ENCODE measurements at places on chromosomes 4 and X.

DNA sequence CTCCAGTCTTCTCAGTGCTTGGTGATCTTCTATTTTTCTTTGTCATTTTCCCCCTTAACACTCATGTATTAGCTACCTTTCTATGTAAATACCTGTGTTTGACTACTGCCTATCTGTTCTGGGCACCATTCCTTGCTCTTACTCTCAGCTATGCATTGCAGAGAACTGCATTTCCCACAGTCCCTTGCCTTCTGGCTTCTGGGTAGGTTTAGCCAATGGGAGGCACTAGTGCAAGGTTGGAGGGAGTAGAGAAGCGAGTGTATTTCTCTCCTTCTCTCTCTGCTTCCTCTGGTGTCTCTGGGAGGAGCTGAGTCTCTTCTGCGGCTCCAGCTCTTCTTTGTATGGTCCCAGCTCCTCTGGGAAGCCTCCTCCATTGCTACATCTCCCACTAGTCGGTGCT lies 50.5 kb downstream of the CWH43 start:
- H3K27ac ChIP-seq: no peak overlapping the region
- H3K36me3 ChIP-seq: no peaks in the 10 kb centered on the region
- DNase-seq: no peak
- H3K4me3 ChIP-seq: no peak overlapping the region

DNA sequence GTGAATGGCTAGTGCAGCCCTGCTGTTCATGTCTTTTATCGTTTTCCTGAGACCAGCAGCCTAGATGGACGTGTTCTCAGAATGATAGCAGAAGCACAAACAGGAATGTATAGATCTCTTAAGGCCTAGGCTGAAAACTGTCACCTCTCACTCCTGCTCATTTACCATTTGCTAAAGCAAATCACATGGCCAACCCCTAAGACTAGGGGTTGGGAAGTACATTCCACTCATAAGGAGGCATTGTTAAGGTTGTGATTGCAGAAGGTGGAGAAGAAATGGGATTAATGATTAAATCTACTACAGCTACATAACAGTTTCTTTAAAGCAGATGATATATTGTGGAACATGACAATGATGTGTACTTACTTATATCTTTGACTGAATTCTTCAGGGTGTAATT lies 536.8 kb upstream of the FTHL17 start:
- no peak overlapping the region for H3K4me3 ChIP-seq
- no peak for DNase-seq
- H3K27ac ChIP-seq: no peak overlapping the region
- H3K27me3 ChIP-seq: no peaks in the 10 kb centered on the region
- no peaks in the 10 kb centered on the region for H3K4me1 ChIP-seq
- no peaks in the 10 kb centered on the region for H3K36me3 ChIP-seq

DNA sequence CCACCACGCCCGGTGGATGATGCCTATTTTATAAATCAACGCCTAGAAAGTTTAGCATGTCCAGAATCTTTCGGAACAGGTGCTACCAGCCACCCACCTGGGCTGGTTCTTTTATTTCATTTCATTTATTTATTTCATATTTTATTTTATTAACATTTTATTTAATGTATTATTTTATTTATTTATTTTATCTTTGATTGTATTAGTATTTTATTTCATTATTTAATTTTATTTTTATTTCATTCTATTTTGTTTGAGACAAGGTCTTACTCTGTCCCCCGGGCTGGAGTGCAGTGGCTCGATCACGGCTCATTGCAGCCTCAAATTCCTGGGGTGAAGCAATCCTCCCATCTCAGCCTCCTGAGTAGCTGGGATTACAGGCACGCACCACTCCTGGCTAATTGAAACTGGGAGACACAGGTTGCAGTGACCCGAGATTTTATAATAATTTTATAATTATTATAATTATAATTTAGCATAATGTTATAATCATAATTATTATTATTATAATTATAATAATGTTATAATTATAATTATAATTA lies 187.2 kb downstream of the SHOX start:
- H3K27me3 ChIP-seq: no peaks in the 10 kb centered on the region
- no peak for DNase-seq
- no peak overlapping the region for H3K4me3 ChIP-seq
- no peaks in the 10 kb centered on the region for H3K36me3 ChIP-seq

DNA sequence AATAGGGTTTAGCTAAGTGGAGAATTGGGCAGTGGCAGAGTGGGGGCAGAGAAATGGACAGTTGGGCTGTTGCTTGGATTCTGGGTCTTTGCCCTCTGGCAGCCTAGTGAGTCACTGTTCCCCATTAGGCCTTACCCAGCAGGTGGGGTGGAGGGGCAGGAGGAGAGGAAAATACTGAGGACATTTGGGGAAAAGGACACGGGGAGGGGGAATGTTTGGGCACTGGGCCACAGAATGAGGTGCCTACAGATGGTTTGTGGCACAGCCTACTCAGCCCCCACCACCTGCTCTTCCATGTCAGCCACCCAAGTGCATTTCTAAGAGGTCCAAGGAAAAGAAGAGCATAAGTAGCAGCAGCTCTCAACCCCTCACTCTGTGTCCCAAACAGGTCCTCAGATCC lies 13.0 kb downstream of the SLC16A2 start:
- no peaks in the 10 kb centered on the region for H3K36me3 ChIP-seq
- no peaks in the 10 kb centered on the region for H3K4me1 ChIP-seq
- no peak for DNase-seq
- H3K27ac ChIP-seq: no peak overlapping the region

DNA sequence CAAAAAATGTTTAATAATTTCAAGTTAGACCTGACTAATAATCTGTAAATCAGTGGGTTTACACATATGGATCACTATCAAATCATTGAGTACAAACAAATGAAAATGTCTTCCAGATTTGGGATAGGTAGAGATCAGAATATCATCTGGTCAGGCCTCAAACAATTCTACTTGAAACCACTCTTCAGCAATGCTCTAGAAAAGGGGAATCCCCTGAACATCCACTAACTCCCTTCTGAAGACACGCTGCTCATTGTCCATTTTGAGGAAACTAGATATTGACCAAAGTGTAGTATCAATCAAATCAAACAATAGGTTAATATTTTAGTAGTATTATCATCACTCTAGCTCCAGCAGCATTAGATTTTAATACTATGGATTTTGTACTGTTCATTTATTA lies 46.3 kb downstream of the SULT1E1 start:
- no peak overlapping the region for H3K4me3 ChIP-seq
- no peak overlapping the region for H3K27ac ChIP-seq
- DNase-seq: no peak
- H3K4me1 ChIP-seq: peaks cover 8% of the 10 kb centered on the region
- H3K27me3 ChIP-seq: no peaks in the 10 kb centered on the region

DNA sequence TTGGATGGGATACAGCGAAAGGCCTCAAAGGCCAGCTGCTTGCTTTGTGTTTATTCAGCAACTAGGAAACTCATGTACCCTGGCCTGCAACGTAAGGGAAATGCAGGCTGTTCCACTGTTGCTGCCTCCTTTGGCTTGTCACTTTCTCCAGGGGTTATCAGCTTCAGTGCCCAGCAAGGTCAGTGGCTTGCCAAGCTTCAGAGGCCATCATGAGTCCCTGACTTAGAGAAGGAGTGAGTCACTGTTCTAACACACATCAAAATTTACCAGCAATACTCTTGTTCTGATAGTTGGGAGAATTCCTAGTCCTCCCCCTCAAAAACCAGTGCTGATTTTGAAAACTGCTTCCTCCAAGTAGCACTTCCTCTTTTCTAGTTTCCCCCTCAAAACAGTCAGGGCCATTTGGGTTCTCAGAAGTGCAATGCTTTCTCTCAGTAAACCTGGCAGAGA lies 250.8 kb downstream of the ARHGAP24 start:
- no peaks in the 10 kb centered on the region for H3K36me3 ChIP-seq
- no peaks in the 10 kb centered on the region for H3K27me3 ChIP-seq
- no peaks in the 10 kb centered on the region for H3K4me1 ChIP-seq

- H3K27ac ChIP-seq: no peak overlapping the region
- no peaks in the 10 kb centered on the region for H3K4me1 ChIP-seq
- DNase-seq: no peak
These were observed 9.1 kb downstream of the POU4F2 start for GRCh38 chr4:146647615-146648460.

GRCh38 chr4:166658585-166658984 lies 575.7 kb downstream of the SPOCK3 start:
- no peaks in the 10 kb centered on the region for H3K27me3 ChIP-seq
- H3K36me3 ChIP-seq: no peaks in the 10 kb centered on the region
- no peak for DNase-seq
- no peak overlapping the region for H3K27ac ChIP-seq

GRCh38 chr4:95560774-95561173 lies 12.0 kb upstream of the UNC5C start:
- no peak overlapping the region for H3K4me3 ChIP-seq
- no peaks in the 10 kb centered on the region for H3K27me3 ChIP-seq
- H3K4me1 ChIP-seq: no peaks in the 10 kb centered on the region
- DNase-seq: no peak
- no peak overlapping the region for H3K27ac ChIP-seq

GRCh38 chrX:153861733-153862310 lies 24.2 kb downstream of the L1CAM start:
- H3K27ac ChIP-seq: no peak overlapping the region
- no peak for DNase-seq
- H3K4me1 ChIP-seq: no peaks in the 10 kb centered on the region

DNA sequence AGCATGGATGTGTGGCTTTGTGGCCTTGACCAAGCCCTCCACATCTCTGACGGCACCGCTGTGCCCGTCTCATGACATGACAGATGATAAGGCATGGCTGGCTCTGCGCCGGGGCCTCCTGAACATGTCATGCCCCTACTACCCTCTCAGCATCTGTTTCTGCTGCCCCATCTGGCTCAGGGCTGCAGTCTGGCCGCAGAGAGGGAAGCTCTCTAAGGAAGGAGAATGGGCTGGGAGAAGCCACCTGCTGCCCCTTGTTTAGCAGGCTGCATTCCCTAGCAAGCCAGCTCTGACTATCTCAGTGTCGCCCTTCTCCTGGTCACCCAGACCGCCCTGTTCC lies 7.2 kb downstream of the ZNF185 start:
- no peak for DNase-seq
- H3K27ac ChIP-seq: no peak overlapping the region
- no peak overlapping the region for H3K4me3 ChIP-seq
- H3K36me3 ChIP-seq: no peaks in the 10 kb centered on the region
- peaks cover 9% of the 10 kb centered on the region for H3K27me3 ChIP-seq

DNA sequence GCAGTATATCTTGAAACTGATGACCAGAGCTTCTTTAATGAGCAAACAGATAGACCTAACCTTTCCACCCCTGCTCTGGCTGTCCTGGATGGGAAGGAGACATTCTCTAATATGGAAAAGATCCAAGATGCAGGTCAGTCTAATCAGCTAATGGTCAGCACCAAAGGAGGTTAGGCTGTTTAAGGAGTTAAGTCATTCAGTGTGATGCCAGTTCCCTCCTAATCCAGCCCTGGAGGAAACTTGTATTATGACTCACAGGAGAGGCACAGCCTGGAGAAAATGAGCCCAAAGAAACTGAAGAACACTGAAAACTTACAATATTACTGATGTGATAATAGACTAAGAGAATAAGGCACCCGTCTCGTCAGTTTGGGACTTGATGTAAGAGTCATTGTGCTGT lies 323.0 kb downstream of the HNRNPD start:
- no peaks in the 10 kb centered on the region for H3K36me3 ChIP-seq
- H3K4me1 ChIP-seq: no peaks in the 10 kb centered on the region
- H3K4me3 ChIP-seq: no peak overlapping the region
- H3K27me3 ChIP-seq: peaks cover 12% of the 10 kb centered on the region
- H3K27ac ChIP-seq: no peak overlapping the region
- no peak for DNase-seq

GRCh38 chr4:762211-763190 lies 56.9 kb downstream of the PCGF3 start:
- peaks cover 56% of the 10 kb centered on the region for H3K36me3 ChIP-seq
- H3K27me3 ChIP-seq: no peaks in the 10 kb centered on the region
- no peak overlapping the region for H3K4me3 ChIP-seq
- peak; percentile 58 for DNase-seq

DNA sequence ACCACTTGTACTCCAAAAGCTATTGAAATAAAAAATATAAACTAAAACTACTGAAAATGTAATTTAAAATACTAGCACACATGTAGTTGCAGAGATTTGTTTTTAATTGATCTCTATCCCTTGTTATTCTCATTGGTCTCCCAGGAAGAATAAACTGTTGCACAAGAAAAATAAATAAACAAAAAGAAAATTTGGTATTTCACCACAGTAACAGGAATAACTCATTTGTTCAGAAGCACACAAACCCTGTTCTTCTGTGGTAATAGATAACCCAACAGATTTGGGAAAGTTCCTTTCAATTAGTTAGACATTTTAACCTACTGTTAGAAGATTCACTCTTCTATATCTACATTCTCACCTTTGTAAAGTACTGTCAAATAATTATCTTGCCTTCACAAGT lies 70.9 kb upstream of the APOOL start:
- no peaks in the 10 kb centered on the region for H3K36me3 ChIP-seq
- no peak overlapping the region for H3K4me3 ChIP-seq

GRCh38 chr4:22192084-22192511 lies 243.5 kb upstream of the KCNIP4 start:
- H3K4me1 ChIP-seq: no peaks in the 10 kb centered on the region
- no peaks in the 10 kb centered on the region for H3K27me3 ChIP-seq
- H3K27ac ChIP-seq: no peak overlapping the region
- no peak overlapping the region for H3K4me3 ChIP-seq
- no peaks in the 10 kb centered on the region for H3K36me3 ChIP-seq

- no peak overlapping the region for H3K27ac ChIP-seq
- H3K4me1 ChIP-seq: no peaks in the 10 kb centered on the region
- no peak overlapping the region for H3K4me3 ChIP-seq
- H3K27me3 ChIP-seq: no peaks in the 10 kb centered on the region
- no peak for DNase-seq
These were observed 20.8 kb downstream of the FAM184B start for GRCh38 chr4:17760626-17761025.

GRCh38 chr4:7390906-7391636 lies 43.7 kb downstream of the PSAPL1 start:
- DNase-seq: no peak
- no peak overlapping the region for H3K27ac ChIP-seq

DNA sequence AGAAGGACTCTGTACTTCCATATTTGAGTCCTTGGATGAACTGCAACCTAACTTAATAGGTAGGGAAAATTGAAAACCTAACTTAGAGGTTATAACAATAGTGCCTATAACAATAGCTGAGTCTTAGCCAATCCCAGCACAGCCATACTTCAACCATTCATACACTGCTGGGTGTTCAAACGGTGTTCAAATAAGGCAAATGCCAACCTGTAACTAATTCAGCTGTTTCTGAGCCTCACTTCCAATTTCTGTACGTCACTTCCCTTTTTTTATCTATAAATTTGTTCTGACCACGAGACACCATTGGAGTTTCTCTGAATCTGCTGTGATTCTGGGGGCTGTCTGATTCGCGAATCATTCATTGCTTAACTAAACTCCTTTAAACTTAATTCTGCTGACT lies 9.6 kb upstream of the GRSF1 start:
- DNase-seq: no peak
- no peak overlapping the region for H3K4me3 ChIP-seq
- H3K27ac ChIP-seq: no peak overlapping the region
- H3K36me3 ChIP-seq: no peaks in the 10 kb centered on the region

- DNase-seq: no peak
- no peaks in the 10 kb centered on the region for H3K27me3 ChIP-seq
- H3K4me3 ChIP-seq: no peak overlapping the region
- H3K27ac ChIP-seq: peak overlapping the region; percentile 81
These were observed 5.7 kb upstream of the MGST2 start for GRCh38 chr4:139659735-139660424.

- no peak for DNase-seq
- H3K36me3 ChIP-seq: no peaks in the 10 kb centered on the region
- no peak overlapping the region for H3K27ac ChIP-seq
- no peak overlapping the region for H3K4me3 ChIP-seq
- H3K27me3 ChIP-seq: no peaks in the 10 kb centered on the region
- peaks cover 16% of the 10 kb centered on the region for H3K4me1 ChIP-seq
These were observed 2.8 kb upstream of the NELFA start for GRCh38 chr4:2011583-2011982.
